NCI-H1105 treated with DMSO at 0.1 percent for 48 hours (cell line): ENCODE measurements at places on chromosomes 7 and 10.

DNA sequence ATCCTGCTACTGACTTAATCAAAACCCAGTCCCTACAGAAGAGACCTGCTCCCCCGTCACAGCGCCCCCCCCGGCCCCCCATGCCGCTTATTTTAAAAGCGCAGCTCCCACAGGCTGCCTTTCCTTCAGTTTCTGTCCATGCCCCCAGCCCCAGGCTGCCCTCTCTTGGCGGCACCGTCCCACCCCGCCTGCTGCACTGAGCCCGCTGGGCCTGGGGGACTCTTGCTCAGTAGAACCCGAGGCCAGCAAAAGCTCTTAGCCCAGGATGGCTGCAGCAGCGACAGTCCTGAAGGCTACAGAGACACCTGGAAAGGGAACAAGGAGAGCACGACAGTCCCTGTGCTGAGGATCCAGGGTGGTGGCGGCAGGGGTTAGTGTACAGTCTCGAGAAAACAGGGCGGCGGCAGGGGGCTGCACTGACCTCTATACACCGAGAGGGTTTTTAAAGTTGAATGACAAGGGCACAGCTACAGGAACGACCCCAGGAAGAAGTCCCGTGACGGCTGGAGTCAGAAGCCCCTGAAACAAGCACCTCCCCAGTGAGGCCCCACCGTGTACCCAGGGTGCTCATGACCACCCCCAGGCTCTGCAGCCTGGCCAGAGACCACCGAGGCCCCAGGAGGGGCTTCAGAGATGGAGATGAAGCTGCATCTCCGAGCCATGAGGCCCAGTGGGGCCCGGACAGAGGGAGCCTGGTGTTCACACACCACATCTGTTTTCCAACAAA, 54.4 kb downstream of the ZRANB1 start:
- no peak for DNase-seq

DNA sequence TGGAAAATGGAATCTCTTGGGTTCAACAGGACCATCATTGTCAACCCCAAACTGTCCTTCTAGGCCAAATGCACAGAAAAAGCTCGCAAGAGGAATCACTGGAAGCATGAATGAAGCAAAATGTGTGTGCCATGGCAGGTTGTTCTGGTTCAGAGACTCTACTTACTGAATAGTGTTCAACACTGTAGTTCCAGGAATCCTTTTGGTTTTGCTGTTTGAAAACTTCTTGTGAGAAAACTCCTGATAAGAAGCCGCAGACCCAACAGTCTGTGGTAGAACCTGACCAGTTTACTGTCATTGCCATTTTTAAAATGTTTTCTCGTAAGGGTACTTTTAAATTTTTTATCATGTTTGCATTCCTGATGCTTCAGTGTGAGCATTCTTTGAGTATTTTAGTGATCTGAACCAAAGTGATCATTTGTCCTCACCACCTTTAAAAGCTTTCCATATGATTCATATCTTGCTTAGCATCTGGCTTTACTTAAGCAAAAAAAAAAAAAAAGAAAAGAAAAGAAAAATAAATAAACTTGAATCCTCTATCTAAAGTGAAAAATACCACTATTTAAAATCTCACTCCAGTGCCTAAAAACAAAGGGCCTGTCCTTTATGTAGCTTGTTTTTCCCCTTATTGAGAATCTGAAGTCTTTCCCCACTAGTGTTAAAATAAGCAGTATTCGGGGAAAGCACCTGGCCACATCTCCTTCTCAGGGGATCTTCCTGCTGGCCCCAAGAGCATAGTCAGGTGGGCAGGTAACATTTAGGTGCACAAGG, 92.4 kb downstream of the WNT2 start:
- no peak for DNase-seq

GRCh38 chr10:127715782-127716378, 21.1 kb upstream of the FOXI2 start:
- DNase-seq, result peak; percentile 34

DNA sequence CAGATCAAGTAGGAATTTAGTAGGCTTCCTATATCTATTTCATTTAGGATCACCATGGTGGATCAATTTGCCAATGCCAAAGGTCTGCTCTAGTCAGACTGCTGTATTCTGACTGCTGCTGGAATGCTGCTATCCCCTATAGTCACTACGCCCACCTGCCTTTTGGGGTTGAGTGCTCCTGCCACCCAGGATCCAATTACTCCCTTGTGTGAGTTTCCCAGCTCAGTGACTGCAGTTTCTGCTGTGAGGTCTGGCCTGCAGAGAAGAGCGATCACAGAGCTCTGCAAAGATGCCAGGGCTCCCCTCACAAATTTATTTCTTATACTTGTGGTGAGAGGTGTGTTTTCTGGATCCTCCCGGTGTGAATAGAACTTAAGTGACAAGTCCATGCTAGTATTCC, 88.1 kb upstream of the FOXI2 start:
- no peak for DNase-seq

DNA sequence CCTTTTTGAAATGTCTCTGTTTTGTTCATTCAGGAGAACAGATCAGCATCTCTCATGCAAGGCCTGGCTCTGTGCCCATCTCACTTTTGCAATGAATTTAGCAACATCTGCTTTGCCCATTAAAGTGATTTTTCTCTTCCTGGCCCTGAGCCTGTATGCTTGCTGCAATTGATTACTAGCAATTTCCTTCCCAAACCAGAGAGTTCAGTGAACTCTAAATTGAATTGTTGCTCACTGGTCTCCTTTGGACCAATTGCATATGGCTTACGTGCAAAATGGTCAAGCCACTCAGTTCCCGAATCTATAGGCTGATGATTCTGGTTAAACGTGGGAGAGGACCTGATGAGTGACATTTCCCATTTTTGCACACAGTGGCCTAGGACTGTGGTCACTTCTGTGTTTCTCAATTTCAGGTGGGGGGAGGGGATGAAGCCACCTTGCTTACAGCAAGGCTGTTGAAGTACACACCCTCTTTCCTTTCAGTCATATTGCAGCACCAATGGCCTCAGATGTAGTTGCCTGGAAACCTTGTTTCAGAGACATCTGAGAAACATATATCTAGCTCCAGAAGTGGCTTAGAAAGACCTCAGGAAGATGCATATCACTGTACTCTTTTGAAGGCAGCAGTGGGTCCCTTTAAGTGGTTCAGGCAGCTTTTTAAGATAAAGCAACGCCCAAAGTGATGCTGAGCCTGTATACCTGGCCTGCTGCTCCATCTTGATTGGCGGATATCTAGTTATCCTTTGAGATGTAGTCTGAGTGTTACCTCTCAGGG, 201.4 kb downstream of the PTEN start:
- DNase-seq, result peak; percentile 25

- DNase-seq, result peak; percentile 6
Observed at GRCh38 chr10:520402-520787, 169.1 kb downstream of the DIP2C start.

DNA sequence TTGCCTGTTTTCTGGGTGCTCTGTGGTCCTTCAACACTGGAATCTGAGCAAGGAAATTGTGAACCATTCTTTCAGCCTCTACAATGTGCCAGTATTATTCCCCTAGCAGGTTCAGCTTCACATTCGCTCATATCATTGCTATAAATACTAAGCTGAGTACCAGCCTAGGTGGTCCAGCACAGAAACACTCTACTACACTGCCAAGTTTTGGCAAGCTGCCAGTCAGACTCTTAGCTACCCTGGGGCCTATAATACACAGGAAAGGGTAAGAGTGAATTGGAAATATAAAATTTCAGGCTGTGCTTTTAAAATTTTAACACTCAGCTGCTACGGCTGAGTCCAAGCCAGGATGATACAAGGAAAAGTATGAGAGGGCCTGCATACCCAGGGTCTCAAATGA, 49.9 kb upstream of the PPP1R3A start:
- DNase-seq, result peak; percentile 20

GRCh38 chr7:55363386-55364170, 1.6 kb upstream of the LANCL2 start:
- DNase-seq, result no peak

- DNase-seq, result no peak
Observed at GRCh38 chr7:49479936-49480544, 293.4 kb upstream of the VWC2 start.

DNA sequence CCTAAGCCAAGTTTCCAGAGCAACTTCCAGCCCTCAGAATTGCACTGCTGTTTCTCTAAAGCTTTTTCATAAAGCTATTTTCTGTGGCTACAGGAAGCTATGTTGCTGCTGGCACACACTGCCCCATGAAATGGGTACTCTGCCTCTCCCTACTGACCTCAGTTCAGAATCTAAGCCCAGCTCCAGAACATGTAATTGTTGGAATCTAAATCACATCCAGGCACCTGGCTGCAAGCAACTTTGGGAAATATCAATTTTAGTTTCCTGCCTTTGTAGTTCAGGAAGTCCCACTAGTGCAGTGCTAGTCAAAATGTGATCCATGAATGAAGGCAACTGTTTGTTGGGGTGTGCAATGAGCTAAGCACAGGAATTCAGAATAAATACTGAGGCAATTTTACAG, 226.2 kb downstream of the THSD7A start:
- no peak for DNase-seq

DNA sequence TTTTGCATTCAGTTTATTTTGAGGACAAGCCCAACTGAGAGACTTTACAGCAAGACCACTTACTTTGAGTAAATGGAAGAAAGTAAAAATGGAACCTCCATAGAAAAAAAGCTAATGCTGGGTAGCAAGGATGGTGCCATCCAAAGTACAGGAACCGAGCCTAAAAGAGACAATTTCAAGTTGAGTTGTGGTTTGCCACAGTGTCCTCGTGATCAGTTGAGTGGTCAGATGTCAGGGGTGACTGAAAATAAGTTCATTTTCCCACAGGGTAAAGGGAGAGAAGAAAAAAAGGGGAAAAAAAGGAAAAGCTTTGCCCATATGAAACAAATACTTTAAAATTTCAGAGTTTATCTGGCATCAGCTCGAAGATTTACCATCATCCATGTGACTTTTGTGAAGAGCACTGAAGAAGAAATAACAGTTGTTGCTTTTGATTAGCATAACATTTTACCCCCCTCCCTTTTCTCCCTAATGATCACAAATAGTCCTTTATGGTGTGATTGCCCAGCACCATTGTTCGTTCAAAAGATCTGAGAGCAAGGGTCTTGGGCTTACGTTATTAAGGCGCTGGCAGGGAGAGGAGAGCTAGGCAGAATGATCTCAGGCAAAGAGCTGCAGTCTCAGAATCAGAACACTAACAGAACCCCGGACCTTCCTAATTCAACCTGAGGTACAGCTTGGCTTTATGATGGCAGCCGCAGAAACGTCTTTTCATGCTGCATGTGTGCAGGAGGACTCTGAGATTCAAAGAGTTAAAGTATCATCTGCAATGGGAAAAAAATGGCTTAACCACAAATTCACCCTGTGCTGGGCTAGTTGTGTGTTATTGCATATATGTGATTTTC, 338.1 kb downstream of the RNLS start:
- no peak for DNase-seq

- DNase-seq, result no peak
Observed at GRCh38 chr10:102408728-102409603, 9.6 kb downstream of the PSD start.

GRCh38 chr7:87999261-87999660, 65.2 kb downstream of the ADAM22 start:
- no peak for DNase-seq

DNA sequence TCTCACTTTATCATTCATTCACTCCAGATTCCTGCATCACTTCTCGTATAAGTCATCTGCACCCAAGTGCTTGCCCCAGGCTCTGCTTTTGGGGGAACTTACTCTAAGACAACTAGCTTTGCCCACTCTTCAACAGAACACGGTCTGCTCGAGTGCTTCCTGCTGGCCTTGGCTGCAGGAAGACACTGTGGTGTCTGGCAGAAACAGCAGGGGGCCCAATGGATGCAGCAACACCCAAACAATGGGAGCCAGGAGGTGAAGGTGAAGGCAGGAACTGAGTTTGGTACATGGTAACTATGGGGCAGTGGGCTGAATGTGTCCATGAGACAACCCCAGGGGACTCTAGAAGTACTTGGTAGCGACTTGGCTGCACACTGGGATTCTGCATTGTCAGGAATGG, 344.0 kb downstream of the REEP3 start:
- DNase-seq, result no peak

GRCh38 chr7:82275342-82275741, 168.2 kb downstream of the CACNA2D1 start:
- DNase-seq, result peak; percentile 68

- no peak for DNase-seq
Observed at GRCh38 chr7:16397501-16398145, 23.7 kb downstream of the CRPPA start.

- DNase-seq, result no peak
Observed at GRCh38 chr7:1721047-1721690, 51.1 kb downstream of the ELFN1 start.

- no peak for DNase-seq
Observed at GRCh38 chr10:7054915-7055314, 355.9 kb downstream of the SFMBT2 start.

DNA sequence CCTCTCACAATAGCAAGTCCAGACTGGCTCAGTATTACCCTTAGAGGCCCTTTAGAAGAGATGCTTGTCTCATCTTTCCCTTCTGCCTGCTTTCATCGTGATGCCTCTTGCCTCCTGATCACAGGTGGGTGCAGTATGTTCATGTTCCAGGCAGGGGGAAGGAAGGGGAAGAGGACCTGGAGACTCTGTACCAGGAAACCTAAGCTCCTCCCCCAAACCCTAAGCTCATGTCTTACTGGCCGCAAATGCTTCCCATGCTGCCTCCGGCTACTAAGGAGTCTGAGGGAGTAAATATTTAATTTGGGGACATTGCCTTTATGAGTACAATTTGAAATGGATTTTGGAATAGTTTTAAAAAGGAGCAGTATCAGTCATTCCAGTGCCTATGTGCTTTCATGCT, 192.6 kb downstream of the CDCA7L start:
- DNase-seq, result no peak

DNA sequence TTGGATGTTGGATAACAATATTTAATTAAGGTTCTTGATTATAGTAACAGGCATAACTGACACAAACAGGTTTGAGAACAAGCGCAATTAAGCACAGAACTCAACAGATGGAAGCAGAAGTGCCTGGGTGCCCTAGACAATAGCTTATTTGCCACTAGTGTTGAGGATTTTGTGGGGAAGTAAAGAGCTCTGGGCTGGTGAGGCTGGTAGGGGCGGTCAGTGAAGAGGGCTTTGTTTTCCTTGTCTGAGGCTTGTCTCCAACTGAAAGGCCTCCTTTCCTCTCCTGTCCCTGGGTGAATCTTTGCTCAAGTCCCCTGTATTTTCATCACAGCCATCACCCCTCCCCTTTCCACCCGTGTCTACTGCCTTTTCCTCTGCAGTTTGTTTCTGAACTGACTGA, 104.6 kb downstream of the KAT6B start:
- peak; percentile 7 for DNase-seq

DNA sequence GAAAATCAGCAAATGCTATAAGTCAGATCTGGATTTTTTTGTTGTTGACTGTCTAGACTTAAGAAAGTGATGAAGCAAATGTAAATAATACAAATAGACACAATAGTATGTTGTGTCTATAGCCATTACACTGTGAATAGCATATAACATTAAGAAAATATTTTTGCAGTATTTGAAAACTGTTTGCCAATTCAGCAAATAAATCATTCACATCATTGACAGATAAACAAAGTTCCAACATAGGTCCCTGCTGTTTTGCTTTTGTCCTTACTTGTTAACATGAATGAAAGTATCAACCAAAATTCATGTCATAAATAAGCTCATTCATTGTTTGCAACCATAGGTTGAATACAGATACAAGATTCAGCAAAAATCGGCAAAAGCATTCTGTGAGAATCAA, 200.5 kb downstream of the KIF20B start:
- DNase-seq, result no peak
